ENCODE measurements at places on chromosomes 3 and 15. TPM values are rescaled to one million over a fixed set of nuclear protein-coding genes. Genes with fewer than 3 reads are reported as not detected.

Gene KCTD6
- 5.7 TPM for total RNA-seq

Gene ALPK3
- 0.12 TPM for total RNA-seq

Gene SLC51B
- total RNA-seq = not detected

Gene GPR176
- 163 TPM for total RNA-seq

Data from smooth muscle cell of the coronary artery (primary cell).